ENCODE measurements at places on chromosomes 3 and 15.

DNA sequence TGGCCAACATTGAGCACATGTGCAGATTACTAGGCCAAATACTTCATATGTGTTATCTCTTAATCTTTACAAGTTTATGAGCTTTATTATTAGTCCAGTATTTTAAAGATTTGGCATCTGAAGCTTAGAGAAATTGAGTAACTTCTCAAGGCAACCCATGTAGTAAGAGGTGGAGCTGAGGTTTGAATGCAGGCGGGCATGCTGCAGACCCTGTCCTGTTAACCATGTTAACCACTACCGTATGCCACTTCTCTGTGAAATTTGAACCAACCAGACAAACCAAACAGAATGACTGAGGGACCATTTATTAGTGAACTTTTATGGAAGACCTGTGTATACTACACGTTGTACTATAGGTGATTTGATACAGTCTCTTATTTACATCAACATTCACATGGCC lies 49.7 kb downstream of the MEF2A start:
- DNase-seq = no peak

DNA sequence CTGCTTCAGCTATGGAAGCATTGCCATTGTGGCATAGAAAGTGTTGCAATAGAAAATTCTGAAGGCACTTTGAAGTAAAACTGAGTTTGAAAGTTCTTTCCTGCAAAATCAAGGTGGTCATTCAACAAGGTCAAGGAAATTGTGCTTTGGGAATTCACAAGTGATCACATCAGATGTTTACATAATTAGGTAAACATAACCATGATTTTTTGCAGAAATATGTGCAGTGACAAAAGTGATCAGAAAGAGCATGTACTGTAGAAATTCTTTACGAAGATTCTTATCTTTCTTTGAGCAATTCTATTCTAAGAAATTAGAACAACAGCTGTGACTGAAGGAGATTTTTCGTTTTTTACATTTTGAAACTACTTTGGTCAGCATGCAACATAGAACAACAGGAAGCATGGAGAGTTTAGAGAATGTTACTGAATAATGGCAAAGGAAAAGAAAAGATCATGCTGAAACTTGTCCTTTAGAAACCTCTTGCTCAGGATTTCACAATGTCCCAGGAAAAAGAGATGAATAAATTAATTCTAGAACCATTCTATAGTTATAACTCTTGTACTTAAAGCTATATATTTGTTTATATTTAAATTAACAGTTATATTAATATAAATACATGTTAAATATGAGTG lies 643.4 kb upstream of the ARPP21 start:
- no peak for DNase-seq

DNA sequence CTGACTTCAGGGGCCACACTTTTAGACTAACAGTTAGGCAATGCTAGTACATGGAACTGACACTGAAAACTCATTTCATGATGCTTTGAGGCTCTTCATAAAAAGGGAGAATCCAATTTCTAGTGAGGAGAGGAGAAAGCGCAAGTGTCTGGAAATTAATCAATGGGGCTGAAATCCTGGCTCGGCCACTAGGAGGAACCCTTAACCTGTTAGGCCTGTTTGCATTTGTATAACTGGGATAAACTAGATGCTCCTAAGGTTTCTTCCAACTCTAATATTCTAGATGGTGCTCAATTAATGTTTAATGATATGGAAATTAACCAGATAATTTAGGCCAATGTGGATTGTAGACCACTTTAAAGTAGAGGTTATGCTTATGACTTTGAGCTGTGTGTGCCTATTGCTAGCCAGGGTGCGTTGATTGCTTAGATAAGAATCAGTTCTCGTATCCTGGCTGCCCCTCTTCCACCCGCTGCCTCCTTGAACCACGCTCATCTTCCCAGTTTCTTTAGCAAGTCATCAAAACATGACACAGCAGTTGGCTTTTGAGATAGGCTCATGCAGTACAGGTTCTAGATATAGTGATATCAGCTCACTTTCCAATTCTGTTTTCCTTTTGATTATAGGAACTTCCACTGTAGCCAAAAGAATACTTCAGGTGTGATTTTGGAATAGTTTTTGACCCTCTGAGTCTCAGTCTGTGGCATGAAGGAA lies 16.8 kb upstream of the CRBN start:
- no peak for DNase-seq

- no peak for DNase-seq
Measured at GRCh38 chr15:40739854-40740253, 15.2 kb downstream of the RMDN3 start.

GRCh38 chr3:55174747-55175146 lies 246.9 kb upstream of the LRTM1 start:
- no peak for DNase-seq

- DNase-seq = no peak
Measured at GRCh38 chr15:39471785-39472574, 108.9 kb upstream of the THBS1 start.

DNA sequence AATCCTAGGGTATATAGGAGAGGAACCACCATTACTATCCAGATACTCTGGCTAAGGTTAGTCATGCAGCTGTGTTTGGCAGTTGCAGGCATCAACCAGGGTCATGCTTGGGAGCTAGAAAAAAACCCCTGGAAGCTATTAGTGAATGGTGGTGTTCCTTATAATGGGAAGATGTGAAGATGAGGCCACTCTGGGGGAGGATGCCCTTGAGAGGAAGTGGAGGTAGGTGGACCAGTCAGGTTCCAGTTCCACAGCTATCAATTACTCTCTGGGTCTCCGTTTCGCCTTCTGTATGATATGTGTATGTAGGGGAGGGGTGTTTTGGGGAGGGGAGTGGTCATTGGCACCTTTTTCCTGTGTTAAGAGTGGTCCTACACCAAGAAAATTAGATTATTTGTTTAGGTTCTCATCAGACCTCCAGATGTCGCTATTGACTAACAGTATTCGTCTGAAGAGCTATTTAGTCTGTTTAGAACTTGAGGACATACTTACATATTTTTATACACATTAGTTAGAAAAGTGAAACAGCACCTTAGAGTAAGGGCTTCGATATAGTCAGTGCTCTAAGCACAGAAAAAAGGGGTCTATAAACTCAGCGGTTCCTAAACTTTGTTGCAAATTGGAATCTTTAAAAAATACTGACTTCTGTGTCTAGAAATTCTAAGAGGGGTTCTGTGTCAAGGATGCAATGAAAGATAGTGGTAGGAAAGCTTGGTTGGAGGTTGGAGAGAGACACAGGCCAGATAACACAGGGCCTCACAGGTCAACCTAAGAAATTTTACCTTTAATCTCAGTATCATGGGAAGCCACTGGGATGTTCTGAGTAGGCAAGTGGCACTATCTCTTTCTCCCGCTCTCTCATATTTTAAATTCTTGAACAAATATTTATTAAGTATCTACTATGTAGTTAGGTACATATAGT lies 9.1 kb upstream of the HPS3 start:
- DNase-seq = peak; percentile 85

GRCh38 chr3:187019542-187020072 lies 89.3 kb downstream of the ST6GAL1 start:
- no peak for DNase-seq

DNA sequence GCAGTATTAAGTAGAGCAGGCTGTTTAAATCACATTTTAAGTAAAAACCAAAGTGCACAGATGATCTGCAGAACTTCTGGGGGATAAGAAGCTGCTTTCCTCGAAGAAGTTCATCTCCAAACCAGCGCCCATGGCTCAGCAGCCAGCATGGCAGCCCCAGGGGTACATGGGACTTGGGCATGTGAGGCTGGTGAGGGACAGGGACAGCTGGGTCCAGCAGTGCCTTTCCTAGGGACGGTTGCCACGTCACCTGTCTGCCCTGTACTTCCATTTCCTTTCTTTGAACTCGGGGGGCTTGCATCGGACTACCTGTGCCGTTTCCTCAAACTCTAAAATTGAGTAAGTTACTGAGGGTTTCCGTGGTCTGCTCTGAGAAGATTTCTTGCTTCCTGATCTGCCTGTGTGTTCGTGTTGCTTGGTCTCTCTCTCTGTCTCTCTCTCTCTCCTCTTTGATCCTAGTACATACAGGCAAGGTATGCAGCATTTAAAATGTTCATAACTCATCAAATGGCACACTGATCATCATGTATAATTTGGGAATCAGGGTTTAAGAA lies 67.6 kb downstream of the IGF1R start:
- DNase-seq = no peak

DNA sequence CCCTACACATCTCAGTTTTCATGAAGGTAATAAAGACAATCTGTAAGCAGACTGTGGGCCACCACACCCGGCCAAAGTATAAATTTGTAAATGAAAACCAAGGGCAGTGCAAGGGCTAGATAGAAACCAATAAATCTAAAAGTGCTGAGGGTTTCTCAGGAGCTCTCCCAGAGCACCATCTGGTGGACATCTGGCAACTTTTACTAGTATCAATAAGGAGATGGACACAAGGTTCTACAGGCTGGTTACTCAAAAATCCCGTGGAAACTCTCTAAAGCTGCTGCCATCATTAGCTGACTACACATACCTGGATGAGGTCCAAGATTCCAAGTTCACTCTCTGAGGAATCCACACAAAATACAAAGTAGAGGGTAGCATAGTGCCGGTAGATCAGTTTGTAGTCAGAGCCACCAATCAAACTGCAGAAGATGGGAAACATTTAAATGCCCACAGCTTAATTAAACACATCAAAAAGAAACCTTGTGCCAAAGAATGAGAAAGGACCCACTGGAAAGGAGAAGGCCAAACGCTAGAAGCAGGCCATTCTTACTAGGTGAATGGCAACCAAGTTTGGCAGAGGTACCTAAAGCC lies 5.5 kb downstream of the AP3S2 start:
- no peak for DNase-seq

- DNase-seq = no peak
Measured at GRCh38 chr3:143158014-143158988, 38.7 kb downstream of the CHST2 start.

DNA sequence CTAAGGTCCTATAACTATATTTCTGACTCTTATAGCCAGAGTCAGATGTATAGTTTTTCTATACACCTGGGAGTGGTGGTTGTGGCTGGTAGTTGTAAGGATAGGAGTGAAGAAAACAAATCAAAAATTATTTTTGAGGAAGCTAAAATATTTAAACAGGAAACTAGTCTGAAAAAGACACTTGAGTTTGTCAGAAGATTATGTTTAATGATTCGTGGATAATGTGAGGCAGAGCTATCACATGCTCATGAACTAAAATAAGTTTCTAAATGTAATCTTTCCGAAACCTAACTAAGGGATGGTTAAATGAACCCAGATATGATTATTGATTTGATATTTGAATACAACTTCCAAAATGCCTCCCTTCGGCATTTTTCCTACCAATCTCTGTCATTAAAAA lies 30.4 kb downstream of the GABRR3 start:
- no peak for DNase-seq

- DNase-seq = peak; percentile 70
Measured at GRCh38 chr3:107430996-107431245, 53.7 kb downstream of the CCDC54 start.

- no peak for DNase-seq
Measured at GRCh38 chr15:66850078-66850991, 148.3 kb downstream of the SMAD6 start.

GRCh38 chr3:14523792-14524191 lies 16.4 kb downstream of the GRIP2 start:
- no peak for DNase-seq

GRCh38 chr3:10526366-10526765 lies 21.0 kb upstream of the ATP2B2 start:
- no peak for DNase-seq

GRCh38 chr15:84570164-84570735 lies 30.6 kb upstream of the ZSCAN2 start:
- DNase-seq = no peak

- no peak for DNase-seq
Measured at GRCh38 chr3:62809369-62809768, 65.8 kb downstream of the CADPS start.

DNA sequence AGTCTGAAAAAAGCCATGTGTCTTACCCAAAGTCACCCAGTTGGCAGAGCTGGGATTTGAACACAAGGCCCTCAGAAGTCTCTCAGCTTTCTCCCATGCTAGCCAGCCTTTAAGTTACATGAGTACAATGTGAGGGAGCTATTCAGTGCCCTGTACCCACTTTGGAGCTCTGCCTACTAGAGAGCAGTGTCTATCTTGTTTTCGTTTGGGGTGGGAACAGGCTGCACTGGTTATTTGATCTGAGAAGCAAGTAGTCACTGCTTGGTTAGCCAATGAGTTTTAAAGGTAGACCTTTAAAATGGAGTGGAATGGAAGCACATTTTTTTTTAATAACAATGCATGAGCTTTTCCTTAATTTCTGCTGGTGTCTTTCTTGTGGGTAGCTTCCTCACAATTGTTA lies 231.1 kb upstream of the BHLHE40 start:
- no peak for DNase-seq

DNA sequence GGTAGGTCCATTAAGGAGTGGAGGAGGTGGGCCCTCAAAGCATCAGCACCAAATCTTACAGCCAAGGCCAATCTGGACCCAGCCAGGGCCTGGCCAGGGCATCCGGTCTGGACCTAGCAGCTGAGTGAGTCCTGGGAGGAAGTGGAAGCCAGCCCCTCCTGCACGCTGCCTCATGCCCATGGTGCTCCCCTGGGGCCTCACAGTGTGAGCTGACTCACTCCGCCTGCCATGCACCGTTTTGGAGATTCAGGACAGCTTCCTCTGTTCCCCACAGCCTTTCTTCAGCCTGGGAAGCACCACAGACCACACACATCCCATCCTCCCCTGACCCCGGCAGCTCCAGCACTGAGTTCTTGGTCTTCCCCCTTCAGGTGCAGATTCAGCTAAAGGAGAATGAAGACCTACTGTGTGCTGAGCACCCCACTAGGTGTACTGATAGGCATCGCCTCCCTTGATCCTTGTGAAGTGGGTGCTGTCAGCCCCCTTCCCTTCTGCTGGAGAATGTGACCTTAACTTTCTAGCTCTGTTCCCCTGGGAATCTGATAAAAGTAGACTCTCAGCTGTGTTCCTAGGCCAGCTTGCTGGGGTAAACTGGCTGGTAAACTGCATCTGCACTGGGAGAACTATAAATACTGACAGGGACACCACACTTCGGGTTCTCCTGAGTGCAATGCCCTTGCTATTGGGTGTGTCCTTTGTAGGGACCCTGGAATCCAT lies 36.8 kb upstream of the SEC13 start:
- no peak for DNase-seq

DNA sequence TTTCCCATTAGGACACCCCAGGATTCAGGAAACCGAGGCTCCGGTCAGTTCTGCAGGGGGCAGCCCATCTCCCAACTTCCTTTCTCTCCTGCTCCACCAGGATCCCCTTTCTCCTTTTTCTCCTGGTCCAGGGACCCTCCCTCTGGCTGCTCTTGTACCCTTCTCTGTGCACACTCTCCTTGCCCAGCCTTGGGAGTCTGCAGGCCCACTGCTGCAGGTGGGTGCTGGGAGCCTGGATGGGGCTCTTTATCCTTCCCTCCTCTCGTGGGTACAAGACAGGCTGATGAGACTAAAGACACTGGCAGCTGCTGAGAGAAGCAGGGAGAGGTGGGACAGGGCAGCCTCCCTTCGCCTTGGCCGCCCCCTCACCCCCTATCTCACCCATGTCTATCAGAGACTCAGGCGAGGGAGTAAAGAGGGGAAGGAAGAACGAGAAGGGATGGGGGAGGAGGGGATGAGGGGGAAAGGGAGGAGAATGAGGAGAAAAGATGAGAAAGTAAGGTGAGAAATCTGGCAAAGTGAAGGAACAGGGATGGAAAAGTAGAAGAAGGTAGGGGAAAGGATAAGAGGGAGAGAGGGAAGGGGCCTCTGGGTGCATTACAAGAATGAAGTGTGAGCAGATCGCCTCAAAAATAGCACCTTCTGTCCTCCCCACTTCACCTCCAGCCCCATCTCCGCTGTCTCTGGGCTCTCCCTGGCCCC lies 45.2 kb downstream of the ITGA11 start:
- DNase-seq = no peak
